ENCODE measurements at places on chromosomes 6 and 20. TPM values are rescaled to one million over a fixed set of nuclear protein-coding genes. Genes with fewer than 3 reads are reported as not detected.

GRCh38 chr6:9583753-9584352, 831.0 kb downstream of the TFAP2A start:
- H3K4me1 ChIP-seq = no peaks in the 10 kb centered on the region
- DNase-seq = no peak
- no peak overlapping the region for H3K27ac ChIP-seq
- H3K4me3 ChIP-seq = no peak overlapping the region

- H3K4me1 ChIP-seq = no peaks in the 10 kb centered on the region
- H3K27ac ChIP-seq = no peak overlapping the region
- H3K27me3 ChIP-seq = peaks cover 27% of the 10 kb centered on the region
- no peak for DNase-seq
Measured at GRCh38 chr6:137070303-137070702, 25.5 kb upstream of the IL20RA start.

The MOXD1 gene
- total RNA-seq = 3.4 TPM

- peaks cover 70% of the 10 kb centered on the region for H3K4me1 ChIP-seq
- no peak for DNase-seq
- peak overlapping the region; percentile 72 for H3K27ac ChIP-seq
- peaks cover 6% of the 10 kb centered on the region for H3K36me3 ChIP-seq
- peak overlapping the region; percentile 42 for H3K4me3 ChIP-seq
Measured at GRCh38 chr6:34600796-34601195, 44.7 kb upstream of the SPDEF start.

DNA sequence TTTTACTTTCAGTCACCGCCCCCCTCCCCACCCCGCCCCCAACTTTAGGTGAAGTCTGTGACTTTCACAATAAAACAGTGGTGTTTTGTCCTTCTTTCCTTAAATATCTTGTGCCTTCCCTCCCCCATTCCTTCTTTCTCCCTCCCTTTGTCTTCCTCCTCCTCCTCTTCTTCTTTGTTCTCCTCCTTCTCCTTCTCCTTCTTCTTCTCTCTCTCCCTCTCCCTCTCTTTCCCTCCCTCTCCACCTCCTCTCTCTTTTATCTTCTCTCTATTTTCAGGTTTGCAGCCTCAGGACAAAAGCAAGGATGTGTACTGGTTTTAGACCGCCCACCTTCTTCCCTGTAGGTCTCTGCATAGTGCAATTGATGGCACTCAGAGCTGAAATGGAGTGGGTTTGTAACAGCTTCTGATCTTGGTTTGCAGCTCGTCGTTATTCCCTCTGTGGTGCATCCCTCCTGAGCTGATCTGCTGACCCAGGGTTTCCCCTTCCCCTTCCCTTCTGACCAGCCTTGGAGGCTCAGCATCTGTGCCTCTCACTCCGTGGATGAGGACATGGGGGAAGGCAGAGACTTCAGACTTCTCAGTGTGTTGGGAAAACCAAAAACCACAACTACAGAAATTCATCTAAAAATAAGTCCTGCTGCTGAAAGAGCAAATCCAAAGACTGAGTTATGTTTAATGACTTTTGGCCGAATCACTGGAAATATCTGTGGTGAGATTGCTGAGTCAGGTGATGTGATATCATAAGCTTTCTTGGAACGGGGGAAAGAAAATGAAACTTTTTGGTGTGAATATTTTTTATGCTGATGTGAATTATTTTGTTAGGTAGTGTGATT, 6.9 kb downstream of the VGLL2 start:
- peaks cover 100% of the 10 kb centered on the region for H3K27me3 ChIP-seq
- no peaks in the 10 kb centered on the region for H3K36me3 ChIP-seq
- H3K4me3 ChIP-seq = no peak overlapping the region

The GNAS-AS1 gene
- total RNA-seq = 0.25 TPM

DNA sequence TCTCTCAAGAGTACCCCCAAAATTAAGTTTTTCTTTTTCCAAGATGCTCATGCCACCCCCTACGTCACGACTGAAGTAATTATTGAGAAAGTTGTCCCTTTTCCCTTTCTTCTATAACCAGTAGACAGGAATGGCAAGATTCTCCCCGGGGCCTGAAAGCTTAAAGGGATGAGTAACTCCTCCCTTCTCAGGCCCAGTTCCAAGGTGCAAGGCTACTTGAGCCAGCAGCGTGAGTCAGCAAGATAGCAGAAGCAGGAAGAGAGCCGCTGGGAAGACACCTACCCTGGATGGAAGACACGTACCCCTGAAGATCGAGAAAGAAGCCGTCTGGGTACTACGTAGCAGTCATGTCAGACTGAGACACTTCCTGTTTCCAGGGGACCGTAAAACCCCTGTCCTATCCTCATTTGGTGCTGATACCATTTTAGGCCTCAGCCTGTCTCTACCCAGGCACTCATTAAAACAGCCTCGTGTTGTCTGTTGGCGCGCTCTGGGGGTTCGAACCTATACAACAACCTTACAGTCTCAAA, 241.0 kb downstream of the ADGRG6 start:
- no peak overlapping the region for H3K4me3 ChIP-seq
- DNase-seq = peak; percentile 29
- H3K27me3 ChIP-seq = peaks cover 16% of the 10 kb centered on the region
- no peaks in the 10 kb centered on the region for H3K4me1 ChIP-seq

The ANGPT4 gene
- total RNA-seq = 0.05 TPM

DNA sequence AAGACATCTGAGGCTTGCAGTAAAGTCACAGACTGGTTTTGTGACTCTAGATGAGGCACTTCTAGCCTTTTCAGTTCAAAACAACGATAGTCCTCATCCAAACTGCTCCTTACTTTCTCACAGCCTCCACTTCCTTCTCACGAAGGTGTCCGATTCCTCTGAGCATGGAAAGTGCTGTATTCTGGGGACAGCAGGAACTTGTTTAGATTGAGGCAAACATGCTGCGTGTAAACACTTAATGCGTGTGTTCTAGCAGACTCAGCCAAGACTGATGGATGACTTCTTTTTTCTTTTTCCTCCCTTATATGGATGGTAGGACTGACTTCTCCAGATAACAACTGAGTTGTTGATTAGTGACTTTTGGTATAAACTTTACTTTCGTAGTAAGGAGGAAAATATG, 80.2 kb upstream of the PRDM1 start:
- H3K4me3 ChIP-seq = no peak overlapping the region
- H3K27me3 ChIP-seq = peaks cover 65% of the 10 kb centered on the region
- H3K4me1 ChIP-seq = no peaks in the 10 kb centered on the region
- no peak for DNase-seq

- H3K4me1 ChIP-seq = peaks cover 42% of the 10 kb centered on the region
- no peak overlapping the region for H3K4me3 ChIP-seq
- no peak overlapping the region for H3K27ac ChIP-seq
- DNase-seq = no peak
Measured at GRCh38 chr6:123589317-123589716, 47.4 kb downstream of the TRDN start.

The UST gene
- 3.3 TPM for total RNA-seq

GRCh38 chr6:42369568-42369967, 82.2 kb downstream of the TRERF1 start:
- no peaks in the 10 kb centered on the region for H3K36me3 ChIP-seq
- H3K4me3 ChIP-seq = no peak overlapping the region
- no peak for DNase-seq
- no peaks in the 10 kb centered on the region for H3K27me3 ChIP-seq
- no peak overlapping the region for H3K27ac ChIP-seq

DNA sequence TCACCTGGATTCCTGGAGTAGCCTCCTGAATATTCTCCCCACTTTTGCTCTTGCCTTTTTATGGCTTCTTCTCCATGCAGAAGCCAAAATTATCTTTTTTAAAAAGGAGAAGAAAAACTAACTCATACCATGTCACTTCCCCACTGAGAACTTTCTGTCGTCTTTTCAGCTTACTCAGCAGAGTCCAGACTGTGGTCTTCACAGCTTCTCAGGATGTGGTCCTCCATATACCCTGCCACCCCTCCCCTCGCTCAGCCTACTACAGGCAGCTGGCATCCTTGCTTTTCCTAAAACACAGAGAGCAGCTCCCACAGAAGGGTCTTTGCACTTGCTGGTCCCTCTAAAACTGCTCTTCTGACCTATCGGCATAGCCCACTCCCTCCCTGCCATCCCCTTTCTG, 89.4 kb upstream of the ISM1 start:
- DNase-seq = no peak
- no peaks in the 10 kb centered on the region for H3K27me3 ChIP-seq
- peaks cover 24% of the 10 kb centered on the region for H3K36me3 ChIP-seq
- no peak overlapping the region for H3K4me3 ChIP-seq

GRCh38 chr6:1439349-1439748, 50.0 kb downstream of the FOXF2 start:
- H3K36me3 ChIP-seq = no peaks in the 10 kb centered on the region
- H3K27ac ChIP-seq = no peak overlapping the region
- DNase-seq = no peak
- no peak overlapping the region for H3K4me3 ChIP-seq
- no peaks in the 10 kb centered on the region for H3K4me1 ChIP-seq

DNA sequence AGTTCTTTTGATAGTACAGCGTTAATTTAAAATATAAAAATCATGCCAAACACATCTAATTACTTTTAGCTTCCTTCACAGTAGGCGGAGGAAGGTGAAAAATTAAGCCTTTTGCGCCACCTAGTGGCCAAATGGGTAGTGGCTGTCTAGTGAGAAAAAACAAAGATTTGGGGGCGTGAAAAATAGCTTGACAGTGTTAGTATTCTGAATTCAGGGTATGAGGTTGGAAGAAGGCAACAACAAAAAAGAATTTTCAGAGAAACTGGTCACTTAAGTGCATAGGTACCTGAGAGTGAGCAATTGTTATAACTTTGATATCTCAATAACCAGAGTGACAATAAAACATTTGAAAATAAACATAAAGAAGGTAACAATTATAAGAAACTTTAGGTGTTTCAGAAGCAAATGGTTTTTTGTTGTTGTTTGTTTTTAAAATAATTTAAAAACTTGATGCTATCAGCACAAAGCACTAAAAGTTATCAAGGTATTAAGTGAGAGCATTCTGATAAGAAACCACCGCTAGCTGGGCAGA, 14.3 kb downstream of the PSMB9 start:
- no peaks in the 10 kb centered on the region for H3K36me3 ChIP-seq
- H3K27ac ChIP-seq = no peak overlapping the region
- DNase-seq = peak; percentile 68

GRCh38 chr6:30147096-30147495, 11.2 kb downstream of the TRIM40 start:
- H3K27me3 ChIP-seq = peaks cover 74% of the 10 kb centered on the region
- H3K36me3 ChIP-seq = no peaks in the 10 kb centered on the region
- H3K4me1 ChIP-seq = no peaks in the 10 kb centered on the region
- DNase-seq = no peak
- no peak overlapping the region for H3K27ac ChIP-seq

The SRMS gene
- not detected for total RNA-seq

- no peak for DNase-seq
- H3K27me3 ChIP-seq = no peaks in the 10 kb centered on the region
- no peak overlapping the region for H3K4me3 ChIP-seq
- H3K27ac ChIP-seq = no peak overlapping the region
- no peaks in the 10 kb centered on the region for H3K36me3 ChIP-seq
Measured at GRCh38 chr6:18507561-18507960, 120.4 kb downstream of the RNF144B start.

DNA sequence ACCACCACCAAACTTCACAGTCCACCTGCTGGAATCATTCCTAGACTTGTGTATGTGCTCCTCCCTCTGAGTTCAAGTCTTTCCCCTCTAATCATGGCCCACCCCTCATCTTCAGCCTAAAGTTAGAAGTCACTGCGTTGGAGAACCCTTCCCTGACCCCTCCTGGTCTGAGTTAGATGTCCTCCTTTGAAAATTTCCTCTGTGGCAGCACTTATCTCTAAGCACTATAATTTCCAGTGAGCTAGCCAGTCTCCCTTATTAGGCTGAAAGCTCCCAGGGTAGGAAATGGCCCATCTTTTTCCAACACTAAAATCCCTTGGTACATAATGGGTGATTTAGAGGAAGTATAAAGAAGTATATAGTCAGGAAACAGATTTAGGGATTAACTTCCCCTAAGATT, 63.2 kb downstream of the SESN1 start:
- DNase-seq = no peak
- H3K4me1 ChIP-seq = peaks cover 50% of the 10 kb centered on the region
- H3K36me3 ChIP-seq = no peaks in the 10 kb centered on the region
- no peak overlapping the region for H3K27ac ChIP-seq
- no peaks in the 10 kb centered on the region for H3K27me3 ChIP-seq
- H3K4me3 ChIP-seq = no peak overlapping the region

The WFDC12 gene
- not detected for total RNA-seq

- H3K4me1 ChIP-seq = peaks cover 29% of the 10 kb centered on the region
- no peaks in the 10 kb centered on the region for H3K27me3 ChIP-seq
- no peak overlapping the region for H3K4me3 ChIP-seq
- H3K36me3 ChIP-seq = peaks cover 30% of the 10 kb centered on the region
Measured at GRCh38 chr6:12026120-12026519, 14.0 kb downstream of the HIVEP1 start.

The TGM3 gene
- total RNA-seq = not detected

The MRPL18 gene
- total RNA-seq = 60.2 TPM

- no peak for DNase-seq
- H3K4me3 ChIP-seq = no peak overlapping the region
- no peaks in the 10 kb centered on the region for H3K27me3 ChIP-seq
- H3K4me1 ChIP-seq = peaks cover 6% of the 10 kb centered on the region
- H3K36me3 ChIP-seq = no peaks in the 10 kb centered on the region
- no peak overlapping the region for H3K27ac ChIP-seq
Measured at GRCh38 chr6:36949636-36950035, 4.9 kb upstream of the PI16 start.

DNA sequence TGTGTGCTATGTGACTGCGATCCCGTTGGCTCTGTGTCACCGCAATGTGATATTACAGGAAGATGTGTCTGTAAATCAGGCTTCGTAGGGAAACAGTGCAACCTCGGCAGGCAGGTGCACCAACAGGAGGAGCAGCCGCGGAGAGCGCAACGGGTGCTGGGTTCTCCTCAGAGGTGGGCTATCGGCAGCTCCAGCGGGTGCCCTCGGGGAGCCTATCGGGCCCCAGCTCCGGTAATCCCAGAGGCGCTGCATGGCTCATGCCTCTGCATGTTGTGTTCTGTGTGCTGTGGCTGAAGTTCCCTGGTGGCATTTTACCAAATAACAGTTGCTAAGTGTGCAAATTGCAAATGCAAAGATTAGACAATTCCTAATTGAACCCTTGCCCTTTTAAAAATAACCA, 409.9 kb downstream of the LAMA2 start:
- H3K4me1 ChIP-seq = peaks cover 5% of the 10 kb centered on the region
- peaks cover 58% of the 10 kb centered on the region for H3K36me3 ChIP-seq
- no peaks in the 10 kb centered on the region for H3K27me3 ChIP-seq
- DNase-seq = no peak
- no peak overlapping the region for H3K4me3 ChIP-seq
- H3K27ac ChIP-seq = no peak overlapping the region

The UNC5CL gene
- total RNA-seq = 0.27 TPM

The PI16 gene
- 25.9 TPM for total RNA-seq

- no peak for DNase-seq
- H3K36me3 ChIP-seq = no peaks in the 10 kb centered on the region
- no peaks in the 10 kb centered on the region for H3K4me1 ChIP-seq
Measured at GRCh38 chr6:63732336-63732735, 96.7 kb downstream of the PHF3 start.

DNA sequence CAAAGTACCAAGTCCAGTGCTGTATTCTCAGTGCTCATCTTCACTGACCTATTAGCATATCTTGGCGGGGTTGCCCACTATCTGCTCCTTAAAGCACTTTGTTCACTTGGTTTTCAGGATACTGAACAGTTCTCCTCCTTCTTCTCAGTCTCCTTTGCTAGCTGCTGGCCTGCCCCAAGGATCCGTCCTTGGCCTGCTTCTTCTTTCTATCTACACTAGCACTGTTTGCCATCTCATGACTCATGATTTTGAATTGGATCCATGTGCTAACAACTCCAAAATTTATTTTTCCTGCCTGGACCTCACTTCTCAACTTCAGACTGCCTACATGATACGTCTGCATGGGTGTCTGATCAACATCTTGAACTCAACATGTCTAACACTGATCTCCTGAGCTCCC, 15.5 kb downstream of the TPD52L1 start:
- H3K27me3 ChIP-seq = no peaks in the 10 kb centered on the region
- peak overlapping the region; percentile 33 for H3K27ac ChIP-seq
- peaks cover 5% of the 10 kb centered on the region for H3K4me1 ChIP-seq
- DNase-seq = no peak
